ENCODE measurements at places on chromosomes 6 and 20.

- no peak for DNase-seq
Observed at GRCh38 chr6:6713657-6714056, 125.1 kb downstream of the LY86 start.

GRCh38 chr6:108966855-108967755 lies 118.9 kb downstream of the ARMC2 start:
- no peak for DNase-seq

DNA sequence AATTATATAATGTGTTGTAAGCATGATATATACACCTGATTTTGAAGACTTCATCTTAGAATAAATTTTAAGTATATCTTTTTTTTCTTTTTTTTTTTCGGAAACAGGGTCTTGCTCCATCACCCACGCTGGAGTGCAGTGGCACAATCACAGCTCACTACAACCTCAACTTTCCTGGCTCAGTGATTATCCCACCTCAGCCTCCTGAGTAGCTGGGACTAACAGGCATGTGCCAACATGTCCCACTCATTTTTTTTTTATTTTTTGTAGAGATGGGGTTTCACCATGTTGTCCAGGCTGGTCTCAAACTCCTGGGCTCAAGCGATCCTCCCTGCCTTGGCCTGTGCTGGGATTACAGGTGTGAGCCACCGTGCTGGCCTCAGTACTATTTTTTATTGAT lies 17.1 kb downstream of the VPS52 start:
- DNase-seq = no peak

GRCh38 chr20:25389401-25389857 lies 1.2 kb downstream of the ABHD12 start:
- DNase-seq = no peak

- DNase-seq = no peak
Observed at GRCh38 chr20:15942130-15942529, 631.1 kb downstream of the KIF16B start.

DNA sequence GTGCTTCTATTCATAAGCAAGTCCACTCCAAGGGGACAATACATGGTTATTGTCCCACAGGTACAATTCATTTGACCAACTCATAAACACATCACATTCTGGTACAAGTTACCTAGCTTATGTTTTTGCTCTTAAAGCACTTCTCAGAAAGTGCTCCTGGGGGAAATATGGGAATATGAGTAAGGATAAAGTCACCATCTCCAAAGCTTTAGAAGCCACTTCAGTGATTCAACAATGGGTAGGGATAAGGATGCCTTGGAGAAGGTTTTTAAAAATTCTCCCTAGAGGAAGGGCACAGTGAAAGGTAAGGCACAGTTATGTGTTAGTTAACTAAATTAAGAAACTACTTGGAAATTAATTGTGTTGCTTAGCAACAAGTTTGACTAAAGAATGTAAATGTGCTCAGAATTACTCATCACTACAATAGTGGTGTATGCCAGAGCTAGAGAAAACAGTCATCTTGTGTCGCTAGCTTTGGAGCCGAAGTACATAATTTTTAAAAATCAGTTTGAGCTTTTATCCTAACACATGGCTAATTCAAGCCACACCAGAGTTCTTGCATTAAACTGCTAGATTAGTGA lies 39.5 kb upstream of the LAMP5 start:
- no peak for DNase-seq

- DNase-seq = no peak
Observed at GRCh38 chr20:50144362-50144761, 9.2 kb downstream of the PEDS1 start.
